ENCODE measurements at places on chromosomes 5 and 9. TPM values are rescaled to one million over a fixed set of nuclear protein-coding genes. Genes with fewer than 3 reads are reported as not detected.

Gene DIPK1B
- total RNA-seq = not detected

Gene PCDHB3
- not detected for total RNA-seq

DNA sequence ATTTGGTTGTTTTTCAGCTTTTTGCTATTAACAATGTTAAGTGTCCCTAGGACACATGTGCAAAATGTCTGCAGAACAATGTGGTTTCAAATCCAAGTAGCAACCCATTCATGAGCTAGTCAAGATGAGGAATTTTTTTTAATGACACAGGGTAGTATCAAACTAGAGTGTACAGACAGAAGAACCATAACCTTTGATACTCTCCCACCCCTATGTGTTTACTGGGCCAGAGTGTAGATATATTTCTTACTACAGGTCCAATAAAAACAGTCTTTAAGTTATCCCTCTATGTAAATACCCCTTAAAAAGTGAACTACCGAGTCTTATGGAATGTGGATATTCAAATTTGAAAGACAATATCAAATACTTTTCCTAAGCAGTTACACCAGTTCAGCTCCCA is 45.6 kb downstream of the AUH start:
- H3K27ac ChIP-seq = no peak overlapping the region
- no peaks in the 10 kb centered on the region for H3K27me3 ChIP-seq
- peaks cover 7% of the 10 kb centered on the region for H3K4me1 ChIP-seq
- DNase-seq = no peak
- no peak overlapping the region for H3K4me3 ChIP-seq

- H3K36me3 ChIP-seq = no peaks in the 10 kb centered on the region
- peaks cover 3% of the 10 kb centered on the region for H3K4me1 ChIP-seq
- DNase-seq = no peak
- H3K4me3 ChIP-seq = no peak overlapping the region
- H3K27ac ChIP-seq = no peak overlapping the region
These were observed 169.6 kb downstream of the MELK start for GRCh38 chr9:36742264-36742663.

GRCh38 chr9:28444637-28445036 is 871.4 kb upstream of the C9orf72 start:
- no peaks in the 10 kb centered on the region for H3K36me3 ChIP-seq
- H3K27me3 ChIP-seq = no peaks in the 10 kb centered on the region
- H3K4me1 ChIP-seq = no peaks in the 10 kb centered on the region
- H3K27ac ChIP-seq = no peak overlapping the region
- H3K4me3 ChIP-seq = no peak overlapping the region

Gene F2RL2
- total RNA-seq = not detected

GRCh38 chr5:117110548-117110947 is 535.9 kb upstream of the SEMA6A start:
- no peak overlapping the region for H3K27ac ChIP-seq
- no peak for DNase-seq
- no peaks in the 10 kb centered on the region for H3K4me1 ChIP-seq
- no peaks in the 10 kb centered on the region for H3K27me3 ChIP-seq

Gene SLC6A3
- total RNA-seq = not detected

Gene SPINK5
- not detected for total RNA-seq

- H3K4me1 ChIP-seq = no peaks in the 10 kb centered on the region
- DNase-seq = no peak
- peaks cover 2% of the 10 kb centered on the region for H3K36me3 ChIP-seq
These were observed 36.2 kb upstream of the CCDC180 start for GRCh38 chr9:97271292-97271691.

DNA sequence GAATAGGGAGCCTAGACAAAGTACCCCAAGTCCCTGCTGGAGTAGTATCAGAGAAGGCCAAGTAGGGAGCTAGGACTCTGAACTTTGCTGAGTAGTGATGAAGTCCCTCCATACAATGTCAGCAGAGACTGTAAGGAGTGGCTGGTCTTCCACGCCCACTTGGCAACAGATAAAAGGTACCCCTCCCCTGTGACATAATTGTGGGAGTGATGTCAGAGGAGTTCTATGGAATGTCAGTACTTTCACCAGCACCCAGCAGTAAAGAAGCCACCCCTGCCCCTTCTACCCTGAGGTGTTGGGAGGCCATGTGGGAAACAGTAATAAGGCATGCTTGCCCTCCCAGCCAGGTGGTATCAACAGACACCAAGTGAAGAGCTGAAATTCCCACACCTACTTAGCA is 143.9 kb downstream of the SLIT3 start:
- H3K4me3 ChIP-seq = no peak overlapping the region
- peaks cover 3% of the 10 kb centered on the region for H3K27me3 ChIP-seq
- H3K36me3 ChIP-seq = no peaks in the 10 kb centered on the region
- no peaks in the 10 kb centered on the region for H3K4me1 ChIP-seq

DNA sequence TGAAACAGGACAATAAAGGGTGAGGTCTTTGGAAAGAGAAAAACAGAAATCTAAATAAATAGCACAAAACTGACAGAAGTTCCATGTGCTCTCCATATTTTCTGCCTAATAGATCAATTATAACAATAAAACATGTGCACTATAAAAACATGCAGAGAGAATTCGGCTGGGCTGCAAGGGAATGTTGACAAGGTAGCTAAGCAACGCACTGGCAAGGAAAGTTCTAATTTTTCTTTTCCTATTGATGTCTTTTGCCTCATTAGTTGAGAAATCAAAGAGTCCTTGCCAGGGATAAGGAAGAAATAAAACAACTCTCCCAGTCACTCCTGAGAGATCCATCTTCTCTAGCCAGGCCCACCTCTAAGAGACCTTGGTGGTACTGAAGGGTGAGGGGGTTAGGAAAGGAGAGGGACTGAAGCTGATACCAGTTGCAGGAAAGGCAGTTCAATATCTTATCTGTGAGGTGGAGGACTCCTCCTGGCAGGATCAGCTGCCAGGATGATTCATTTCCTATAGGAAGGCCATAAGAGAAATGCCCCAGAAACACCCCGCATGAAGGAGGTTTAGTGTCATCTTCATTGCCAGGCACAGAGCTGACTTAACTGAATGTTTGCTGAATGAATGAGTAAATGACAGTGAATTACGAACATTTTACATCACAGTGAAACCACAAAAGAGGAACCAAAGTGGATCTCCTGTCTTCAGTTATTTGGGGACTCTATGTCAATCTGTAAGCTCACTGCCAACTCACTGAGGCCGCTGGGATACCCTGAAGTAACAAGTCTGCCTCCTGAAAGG is 63.7 kb upstream of the IFNK start:
- peaks cover 1% of the 10 kb centered on the region for H3K27me3 ChIP-seq
- no peak overlapping the region for H3K27ac ChIP-seq
- H3K36me3 ChIP-seq = no peaks in the 10 kb centered on the region
- no peak overlapping the region for H3K4me3 ChIP-seq
- peaks cover 2% of the 10 kb centered on the region for H3K4me1 ChIP-seq

DNA sequence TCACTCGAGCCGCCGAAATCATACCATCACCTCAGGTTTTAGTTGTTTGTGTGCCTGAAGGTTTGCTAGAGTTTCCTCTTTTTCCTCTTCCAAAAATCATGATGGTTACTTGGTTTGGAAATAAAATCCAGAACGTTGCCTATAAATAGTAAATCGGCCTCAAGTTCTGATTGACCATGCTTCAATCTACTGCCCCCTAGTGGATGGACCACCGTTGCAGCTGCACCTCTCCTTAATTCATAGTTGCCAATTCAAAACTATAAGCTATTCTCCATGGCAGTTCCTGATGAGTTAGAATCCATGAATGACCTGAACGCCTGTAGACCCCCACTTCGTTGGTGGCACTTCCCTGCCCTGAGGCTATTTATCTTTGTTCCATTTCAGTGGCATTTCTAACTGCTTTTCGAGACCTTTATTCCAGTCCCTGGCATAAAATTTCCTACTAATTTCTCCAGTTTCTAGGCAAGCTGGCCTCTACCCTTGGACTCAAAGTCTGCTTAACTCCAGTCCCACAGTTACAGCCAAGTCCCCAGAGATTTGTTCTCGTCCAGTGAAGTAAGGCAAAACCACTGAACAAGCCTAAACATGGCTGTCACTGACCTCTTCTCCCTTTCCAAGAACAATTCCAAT is 422.6 kb downstream of the EFNA5 start:
- no peak overlapping the region for H3K27ac ChIP-seq
- H3K27me3 ChIP-seq = no peaks in the 10 kb centered on the region

Gene ZNF608
- not detected for total RNA-seq
